ENCODE measurements at places on chromosomes 7 and 10. TPM values are rescaled to one million over a fixed set of nuclear protein-coding genes. Genes with fewer than 3 reads are reported as not detected.

HGF gene
- total RNA-seq = 48.8 TPM

UCN3 gene
- total RNA-seq = not detected

ZNF117 gene
- total RNA-seq = 24.4 TPM

IDI2 gene
- not detected for total RNA-seq
